ENCODE measurements at places on chromosomes 6 and 20.

DNA sequence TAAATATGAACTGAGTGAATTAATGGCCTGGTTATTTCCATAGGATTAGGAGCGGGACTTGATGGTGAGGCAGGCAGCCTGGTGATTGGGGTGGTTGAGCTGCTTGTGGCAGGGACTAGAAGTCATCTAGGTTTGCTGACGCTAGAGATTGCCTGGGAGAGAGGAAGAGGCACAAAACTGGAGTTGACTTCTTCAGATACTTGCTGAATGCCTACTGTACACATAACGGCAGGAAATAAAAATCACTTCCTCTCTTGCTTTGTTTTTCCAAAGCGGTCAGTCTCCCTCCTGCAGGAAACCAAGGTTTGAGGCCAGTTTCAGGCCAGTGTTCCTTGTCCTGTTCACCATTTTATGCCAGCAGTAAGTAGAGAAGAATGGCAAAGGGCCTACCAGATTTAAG lies 36.7 kb upstream of the MYLIP start:
- DNase-seq = no peak

DNA sequence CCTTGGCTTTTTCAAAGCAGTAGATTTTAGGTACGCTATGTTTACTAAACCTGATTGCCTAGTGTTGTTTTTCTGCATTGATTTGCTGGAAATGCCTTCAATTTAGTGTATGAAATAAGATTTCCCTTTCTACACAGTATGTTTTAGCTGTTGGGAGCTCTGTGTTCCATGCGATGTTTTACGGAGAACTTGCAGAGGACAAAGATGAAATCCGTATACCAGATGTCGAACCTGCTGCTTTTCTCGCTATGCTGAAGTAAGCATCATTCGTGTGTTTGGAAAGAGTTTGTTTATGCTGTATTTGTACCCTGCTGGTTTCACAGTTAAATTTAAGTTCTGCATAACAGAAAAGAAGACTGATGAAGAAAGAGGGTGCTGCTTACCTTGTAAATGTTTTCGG lies 1.9 kb downstream of the BTBD3 start:
- no peak for DNase-seq

DNA sequence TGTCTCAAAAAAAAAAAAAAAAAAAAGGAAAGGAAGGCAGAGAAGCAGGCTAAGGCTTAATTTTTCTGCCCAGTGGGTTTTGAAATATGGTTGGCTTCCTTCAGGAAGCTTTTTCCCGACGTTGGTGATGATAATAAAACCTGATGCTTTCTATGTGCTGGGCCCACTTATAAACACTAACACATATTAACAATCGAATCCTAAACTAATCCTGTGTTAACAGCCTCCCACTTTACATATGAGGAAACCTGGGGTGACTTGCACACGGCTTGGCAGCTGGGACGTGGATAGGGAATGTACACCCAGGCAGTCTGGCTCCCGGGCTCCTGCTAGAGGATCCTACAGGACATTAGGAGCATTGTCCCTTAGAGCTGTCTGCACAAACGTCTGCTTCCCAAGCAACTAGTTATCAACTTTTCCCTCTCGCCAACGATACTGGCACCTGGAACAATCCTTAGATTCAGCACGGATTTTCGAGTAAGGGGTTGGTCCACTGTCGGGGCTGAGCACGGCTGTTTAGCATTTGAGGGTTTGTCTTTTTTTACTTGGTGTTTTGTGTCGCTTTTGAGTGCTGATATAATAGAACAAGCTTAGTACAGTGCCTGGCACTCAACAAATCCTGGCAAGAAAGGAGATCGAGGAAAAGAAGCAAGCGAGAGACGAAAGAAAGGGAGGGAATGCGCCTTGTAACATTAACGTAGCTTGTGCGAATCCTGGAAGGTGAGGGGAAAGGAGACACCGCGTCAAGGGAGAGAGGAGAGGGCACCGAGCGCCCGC lies 622 bp upstream of the KIZ start:
- no peak for DNase-seq

DNA sequence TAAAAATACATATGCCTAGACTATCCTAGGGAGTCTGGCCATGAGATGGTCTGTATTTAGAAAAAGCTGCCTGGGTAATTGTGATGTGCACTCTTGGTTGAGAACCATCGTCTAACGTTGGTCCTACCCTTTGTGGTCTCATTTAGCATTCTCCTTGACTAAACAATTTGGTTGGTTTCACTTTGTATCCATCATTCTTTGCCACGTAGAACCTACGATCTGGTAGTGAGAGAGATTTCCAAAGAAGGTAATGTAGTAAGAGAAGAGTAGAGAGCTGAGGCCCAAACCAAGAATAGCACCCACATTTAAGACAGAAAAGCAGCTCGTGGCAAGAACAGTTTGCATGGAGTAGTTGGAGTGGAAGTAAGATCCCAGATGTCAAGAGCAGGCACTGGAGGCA lies 219.8 kb downstream of the TMEM200A start:
- DNase-seq = no peak

GRCh38 chr6:38305995-38306681 lies 333.6 kb downstream of the BTBD9 start:
- no peak for DNase-seq

- DNase-seq = no peak
Measured at GRCh38 chr6:12709556-12710232, 6.9 kb upstream of the PHACTR1 start.

DNA sequence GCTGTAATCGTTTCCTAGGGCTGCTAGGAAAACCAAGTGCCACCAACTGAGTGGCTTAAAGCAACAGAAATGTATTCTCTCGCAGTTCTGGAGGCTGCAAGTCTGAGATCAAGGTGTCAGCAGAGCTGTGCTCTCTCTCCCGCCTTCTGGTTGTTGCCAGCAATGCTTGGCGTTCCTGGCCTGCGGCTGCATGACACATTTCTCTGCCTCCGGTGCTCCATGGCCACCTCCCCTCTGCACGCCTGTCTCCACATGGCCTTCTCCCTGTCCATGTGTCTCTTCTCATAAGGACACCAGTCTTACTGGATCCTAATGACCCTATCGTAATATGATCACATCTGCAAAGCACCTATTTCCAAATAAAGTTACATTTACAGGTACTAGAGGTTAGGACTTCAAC lies 91.7 kb upstream of the AKAP12 start:
- DNase-seq = no peak

DNA sequence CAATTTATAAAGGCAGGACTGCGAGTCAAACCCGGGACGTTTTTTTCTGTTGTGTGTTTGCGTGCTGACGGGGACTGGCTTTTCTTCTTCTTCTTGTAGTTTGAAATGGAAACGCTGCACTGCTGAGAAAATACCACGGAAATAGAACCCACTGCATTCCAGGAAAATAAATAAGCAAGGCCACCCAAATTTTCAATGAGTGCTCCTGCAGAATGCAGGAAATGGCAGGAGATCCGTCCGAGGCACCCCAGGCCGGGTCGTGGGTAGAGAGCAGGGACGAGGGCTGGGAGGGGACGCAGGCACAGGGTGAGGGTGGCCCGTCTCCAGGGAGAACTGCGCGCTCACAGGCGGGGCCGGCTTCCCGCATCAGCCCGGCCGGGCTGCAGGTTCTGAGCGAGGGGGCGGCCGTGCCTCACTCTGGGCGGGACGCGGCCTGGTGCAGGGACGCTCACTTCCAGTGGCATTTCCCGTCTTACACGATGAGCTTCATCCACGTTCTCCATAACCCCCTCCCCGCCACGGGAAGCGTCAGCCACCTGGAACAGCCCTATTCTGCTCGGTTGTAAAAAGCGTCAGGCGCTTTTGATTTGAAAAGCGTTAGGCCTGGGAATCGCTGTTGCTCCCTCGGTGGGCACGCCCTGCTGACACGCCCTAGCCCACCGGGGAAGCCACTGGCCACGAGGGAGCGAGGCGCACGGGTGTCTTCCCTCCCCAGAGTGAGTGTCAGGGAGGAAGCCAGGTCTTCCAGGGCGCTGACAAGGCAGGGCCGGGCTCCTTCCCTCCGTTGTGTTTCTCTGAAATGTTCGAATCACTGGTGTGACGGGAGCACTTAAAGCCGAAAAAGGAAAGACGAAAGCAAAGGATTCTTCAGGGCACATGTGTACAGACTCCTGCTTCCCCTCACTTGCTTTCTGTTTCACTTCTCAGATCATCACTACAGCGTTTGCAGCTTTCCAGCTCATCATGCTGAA lies 17.9 kb upstream of the EXOC2 start:
- DNase-seq = no peak

GRCh38 chr6:25173246-25173645 lies 105.9 kb upstream of the CARMIL1 start:
- DNase-seq = no peak

- DNase-seq = no peak
Measured at GRCh38 chr6:108502832-108503231, 57.9 kb upstream of the FOXO3 start.

GRCh38 chr6:73180763-73181619 lies 44.3 kb downstream of the KHDC1L start:
- no peak for DNase-seq

GRCh38 chr6:49003348-49003747 lies 459.7 kb downstream of the MMUT start:
- DNase-seq = no peak

GRCh38 chr20:15911581-15911980 lies 661.7 kb downstream of the KIF16B start:
- no peak for DNase-seq

- DNase-seq = no peak
Measured at GRCh38 chr6:121951918-121952379, 447.5 kb upstream of the HSF2 start.

GRCh38 chr6:47057830-47058540 lies 15.9 kb upstream of the ADGRF1 start:
- DNase-seq = no peak

DNA sequence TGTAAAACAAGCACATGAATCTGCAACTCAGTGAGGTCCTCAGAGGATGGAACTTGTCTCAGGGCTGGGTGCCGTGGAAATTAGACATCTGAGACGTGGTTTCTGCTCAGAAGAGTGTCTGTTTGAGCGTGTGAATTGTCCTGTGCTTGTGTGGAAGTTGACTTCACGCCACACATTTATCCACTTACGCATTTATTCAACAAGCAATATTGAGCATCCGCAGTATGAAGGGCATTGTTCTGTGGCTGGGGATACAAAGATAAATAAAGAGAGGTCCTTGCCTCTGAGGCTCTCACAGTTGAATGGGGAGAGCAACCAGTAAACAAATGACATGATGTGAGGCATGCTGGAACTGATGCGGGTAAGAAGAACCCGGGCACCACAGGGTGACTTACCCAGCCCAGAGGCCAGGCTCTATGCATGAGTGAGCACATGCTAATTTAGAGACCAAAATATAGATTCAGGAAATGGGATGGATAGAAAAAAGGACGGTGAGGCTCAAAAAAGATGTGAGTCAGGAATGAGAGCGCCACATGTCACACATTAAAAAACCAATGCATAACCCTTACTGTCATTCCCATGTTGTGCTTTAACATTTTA lies 60.4 kb downstream of the SOBP start:
- DNase-seq = no peak

DNA sequence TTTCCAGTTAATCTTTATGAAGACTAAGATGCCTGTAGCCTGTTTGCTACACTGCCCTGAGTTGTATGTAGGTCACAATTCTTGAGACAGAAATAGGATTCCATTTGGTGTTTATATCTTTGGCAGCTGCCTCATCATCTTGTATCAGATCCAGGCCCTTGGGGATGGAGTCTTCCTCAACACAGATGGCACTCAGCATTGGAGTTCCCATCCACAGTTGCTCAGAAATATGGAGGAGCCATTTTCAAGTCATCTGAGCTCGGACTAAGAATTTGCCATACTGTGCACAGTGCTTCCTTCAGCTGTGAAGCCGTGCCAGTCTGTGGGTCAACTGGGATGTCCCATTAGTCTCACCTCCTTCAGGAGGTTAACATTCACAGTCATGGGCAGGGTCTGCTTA lies 156.6 kb downstream of the ZDHHC14 start:
- DNase-seq = no peak

DNA sequence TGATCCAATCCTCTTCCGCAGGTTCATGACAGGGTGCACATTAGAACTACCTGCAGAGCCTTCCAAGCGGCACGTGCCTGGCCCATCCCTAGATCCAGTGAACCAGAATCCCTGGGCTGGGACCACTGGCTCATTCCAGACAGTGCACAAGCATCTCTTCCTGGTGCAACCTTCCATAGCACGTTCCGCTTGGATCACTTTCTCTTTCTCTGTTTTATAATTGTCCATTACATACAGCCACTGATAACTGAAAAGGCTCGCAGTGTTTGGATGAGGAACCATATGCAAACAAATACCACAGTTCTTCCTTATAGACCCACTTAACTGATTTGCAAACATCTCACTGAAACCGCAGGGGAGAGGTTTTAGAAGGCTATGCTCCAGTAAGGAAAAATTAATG lies 59.6 kb upstream of the DDR1 start:
- DNase-seq = no peak

GRCh38 chr6:119506631-119507174 lies 157.1 kb upstream of the MAN1A1 start:
- no peak for DNase-seq

DNA sequence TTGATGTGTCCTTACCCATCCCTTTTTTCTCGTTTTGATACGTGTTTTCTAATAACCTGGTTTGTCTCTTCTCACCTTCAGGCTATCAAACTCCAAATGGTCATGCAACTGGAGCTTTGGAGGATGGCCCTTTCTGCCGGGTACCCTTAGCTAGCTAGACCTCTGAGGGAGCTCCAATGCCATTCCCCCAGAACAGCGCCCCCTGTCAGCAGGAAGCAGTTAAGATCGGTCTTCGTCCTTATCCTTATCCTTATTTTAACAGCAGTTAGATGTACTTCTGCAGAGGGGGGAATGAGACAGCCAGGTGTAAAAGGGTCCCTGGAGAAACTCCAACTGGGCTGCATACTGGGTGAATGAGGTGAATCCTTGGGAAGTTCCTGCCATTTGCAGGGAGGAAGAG lies 37.2 kb downstream of the SEL1L2 start:
- no peak for DNase-seq

DNA sequence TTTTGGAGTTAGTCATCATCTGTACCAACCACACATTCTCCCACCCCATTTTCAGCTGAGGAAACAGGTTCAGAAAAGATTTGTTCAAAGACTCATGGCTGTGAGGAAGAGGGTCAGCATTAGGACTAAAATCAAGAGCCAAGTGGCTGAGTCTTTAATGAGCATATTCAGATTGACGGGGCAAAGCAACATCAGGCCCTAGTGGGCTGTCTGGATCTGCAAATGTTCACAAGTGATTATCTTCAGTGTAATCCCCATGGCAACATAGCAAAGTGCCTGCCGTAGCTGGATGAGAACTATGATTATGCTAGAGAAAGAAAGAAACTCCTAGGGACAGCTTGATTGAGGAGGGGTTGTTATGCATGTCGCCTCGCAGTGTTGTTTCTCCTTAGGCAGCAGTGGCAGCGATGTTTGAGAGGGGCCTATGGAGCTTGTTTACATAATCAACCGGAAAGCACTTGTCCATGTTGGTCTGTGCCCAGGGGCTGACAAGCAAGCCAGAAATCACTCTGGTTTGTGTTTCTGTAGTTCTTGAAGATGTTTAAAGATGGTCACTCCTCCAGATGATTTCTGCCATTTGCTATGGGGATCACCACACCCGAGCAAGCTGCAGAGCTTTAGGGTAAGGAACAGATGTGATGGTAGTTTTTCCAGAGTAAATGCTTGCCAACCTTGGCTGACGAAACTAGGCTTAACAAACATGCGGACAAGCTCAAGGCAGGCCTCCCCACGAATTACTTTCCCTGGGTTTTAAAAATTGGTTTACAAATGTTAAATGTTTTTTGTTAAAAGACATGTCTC lies 124.3 kb upstream of the MLIP start:
- DNase-seq = no peak

Measured in vagina (tissue), 2 donors.